ENCODE measurements at places on chromosomes 1 and 21.

DNA sequence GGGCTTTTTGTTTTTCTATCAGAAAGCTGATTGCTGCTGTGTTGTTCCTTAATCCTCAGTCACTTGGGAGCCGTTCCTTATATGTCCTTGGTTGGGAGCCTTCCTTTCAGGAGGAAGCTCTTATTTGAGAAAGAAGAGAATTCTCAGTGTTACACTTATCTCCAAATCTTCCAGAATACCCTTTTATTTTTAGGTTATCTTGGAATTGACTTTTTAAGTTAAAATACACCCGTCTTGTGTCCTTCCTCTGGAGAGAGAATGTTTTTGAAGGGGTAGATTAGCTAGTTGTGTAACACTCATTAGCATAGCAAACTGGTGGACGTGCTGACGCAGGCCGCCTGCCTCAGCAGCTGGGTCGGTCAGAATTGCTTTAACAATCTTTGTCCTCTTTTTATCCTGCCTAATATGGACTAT is 42.1 kb downstream of the LRRC8B start:
- no peak for DNase-seq

DNA sequence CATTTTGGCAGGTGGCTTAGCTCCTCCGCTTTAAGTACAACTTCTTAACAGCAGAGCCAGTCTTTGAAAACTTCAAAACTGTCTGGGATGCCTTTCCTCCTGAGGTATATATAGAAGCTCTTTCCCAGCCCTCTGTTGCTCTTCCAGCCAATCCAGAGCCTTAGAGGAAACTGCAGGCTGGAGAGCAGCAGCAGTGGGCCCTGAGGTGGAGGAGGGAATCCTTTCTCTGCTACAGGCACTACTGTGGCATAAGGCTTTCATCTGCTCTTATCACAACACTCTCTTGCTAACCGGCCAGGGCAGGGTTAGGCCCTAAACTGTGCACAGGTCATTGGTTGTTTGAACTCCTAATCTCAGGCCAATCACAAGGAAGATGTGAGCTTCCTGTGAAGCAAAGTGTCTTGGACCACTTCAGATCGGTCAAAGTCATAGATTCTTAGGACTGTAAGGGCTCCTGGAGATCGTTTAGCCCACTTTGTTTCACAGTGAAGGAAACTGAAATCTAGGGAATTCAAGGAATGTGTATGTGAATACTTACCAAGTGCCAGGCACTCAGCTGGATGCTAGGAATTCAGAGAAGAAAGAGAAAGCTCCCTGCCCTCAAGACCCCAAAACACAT is at the start of gene RGS5:
TSS of gene RGS5 (minus strand) at position 84 of the 619 bp plus-strand sequence. CDS start at position 3, 81 bp downstream.
- DNase-seq, result no peak

DNA sequence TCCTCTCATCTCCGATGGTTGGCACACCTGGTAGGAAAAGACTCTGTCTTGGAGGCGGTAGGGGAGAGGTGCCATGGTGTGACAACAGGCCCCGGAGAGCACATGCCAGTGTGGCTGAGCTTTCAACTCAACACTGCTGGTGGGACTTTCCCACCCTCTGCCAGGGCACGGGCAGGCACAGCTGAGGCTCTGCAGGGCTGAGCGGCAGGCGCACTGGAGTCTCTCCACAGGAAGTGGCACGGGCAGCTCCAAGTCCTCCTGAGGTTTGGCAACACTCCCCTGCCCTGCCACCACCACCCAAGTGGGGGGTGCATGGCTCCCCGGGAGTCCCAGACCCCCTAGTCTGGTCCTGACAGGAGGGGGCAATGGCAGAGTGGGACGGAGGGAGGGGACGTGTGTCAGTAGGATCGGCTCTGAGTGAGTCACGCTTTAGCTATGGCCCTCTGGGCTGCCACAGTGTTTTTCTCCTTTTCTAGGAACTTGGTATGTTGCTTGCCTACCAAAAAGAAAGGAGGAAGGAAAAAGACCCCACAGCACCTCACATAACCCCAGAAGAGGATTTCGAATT is 27.3 kb upstream of the EVA1B start:
- no peak for DNase-seq

GRCh38 chr1:168505006-168505405 is 38.8 kb downstream of the XCL2 start:
- DNase-seq, result no peak

GRCh38 chr1:223771814-223772770 is 59.8 kb downstream of the CAPN2 start:
- DNase-seq, result no peak

- no peak for DNase-seq
Measured at GRCh38 chr21:24278711-24279110, 1328.6 kb downstream of the MRPL39 start.

Data from type B pancreatic cell (in vitro differentiated cells).